Transverse colon (tissue), 4 donors: ENCODE measurements at places on chromosomes 4 and X. TPM values are rescaled to one million over a fixed set of nuclear protein-coding genes. Genes with fewer than 3 reads are reported as not detected.
A peak's percentile ranks its signal among the peaks of the same experiment; 100 is the strongest.

GLA gene
- 9.4 TPM for total RNA-seq

FRG2 gene
- not detected for total RNA-seq

- no peak overlapping the region for H3K27ac ChIP-seq
- H3K27me3 ChIP-seq = no peaks in the 10 kb centered on the region
- H3K4me1 ChIP-seq = peaks cover 11% of the 10 kb centered on the region
- no peak overlapping the region for H3K4me3 ChIP-seq
Observed at GRCh38 chrX:7108030-7108429, 39.5 kb upstream of the STS start.

DNA sequence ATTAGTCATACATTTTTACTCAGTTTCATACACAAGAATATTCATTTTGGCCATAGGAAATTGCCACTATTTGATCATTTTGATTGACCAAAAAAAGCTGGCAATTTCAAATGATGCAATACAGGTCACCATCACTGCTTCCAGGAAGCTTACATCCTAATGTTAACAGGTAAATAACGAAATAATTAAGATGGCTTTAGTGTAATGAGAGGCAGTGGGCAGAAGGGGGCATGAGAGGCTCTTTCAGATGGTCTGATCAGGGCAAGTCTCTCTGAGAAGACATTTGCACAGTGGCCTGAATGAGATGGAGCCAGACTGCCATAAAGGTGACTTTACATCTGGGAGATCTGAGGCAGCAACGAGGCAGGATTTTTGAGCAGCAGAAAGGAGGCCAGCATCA lies 170.7 kb downstream of the SLIT2 start:
- DNase-seq = peak; percentile 60
- H3K4me1 ChIP-seq = no peaks in the 10 kb centered on the region
- H3K4me3 ChIP-seq = no peak overlapping the region
